ENCODE measurements at places on chromosomes 1 and 21. TPM values are rescaled to one million over a fixed set of nuclear protein-coding genes. Genes with fewer than 3 reads are reported as not detected.

Gene MMEL1
- 4.4 TPM for total RNA-seq

Gene WNT9A
- 2.9 TPM for total RNA-seq

Gene FNBP1L
- 16.9 TPM for total RNA-seq

Gene FNDC5
- total RNA-seq = 4.7 TPM

Gene SIPA1L2
- total RNA-seq = 48.9 TPM

Gene ZNF648
- not detected for total RNA-seq

Gene PTPRF
- 139 TPM for total RNA-seq

Gene ASAP3
- 79.1 TPM for total RNA-seq

Gene MLLT11
- 3.7 TPM for total RNA-seq

Gene PRR9
- not detected for total RNA-seq

Gene DESI2
- 25.5 TPM for total RNA-seq

Gene FMOD
- total RNA-seq = 80.3 TPM

Gene PGBD2
- 12.5 TPM for total RNA-seq

Measured in vagina (tissue), 2 donors.